ENCODE measurements at places on chromosomes 1 and 21.

GRCh38 chr1:98292994-98293393 lies 368.5 kb upstream of the SNX7 start:
- DNase-seq, result no peak

- DNase-seq, result no peak
Measured at GRCh38 chr1:206651958-206652890, 16.9 kb downstream of the DYRK3 start.

DNA sequence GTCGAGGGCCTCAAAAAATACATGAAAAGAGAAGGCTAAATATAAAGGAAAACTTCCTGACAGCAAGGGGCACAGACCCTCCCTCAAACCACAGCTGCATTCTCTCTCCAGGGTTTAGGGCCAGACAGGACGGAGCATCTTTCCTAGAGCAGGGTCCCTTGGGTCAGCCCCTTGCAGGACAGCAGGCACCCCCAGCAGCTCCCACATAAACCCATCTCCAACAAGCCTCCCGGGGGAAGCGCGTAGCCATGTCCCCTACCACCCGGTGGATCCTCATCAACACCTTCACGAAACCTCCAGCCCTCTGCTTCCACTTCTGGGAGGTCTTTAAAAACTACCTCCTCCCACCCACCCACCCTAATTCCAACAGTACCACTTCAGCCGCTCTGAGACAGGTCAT lies 59.5 kb downstream of the CD46 start:
- no peak for DNase-seq

GRCh38 chr1:54475357-54475881 lies 69.2 kb upstream of the SSBP3 start:
- DNase-seq, result peak; percentile 33

- no peak for DNase-seq
Measured at GRCh38 chr1:54863267-54863665, 23.7 kb downstream of the DHCR24 start.

DNA sequence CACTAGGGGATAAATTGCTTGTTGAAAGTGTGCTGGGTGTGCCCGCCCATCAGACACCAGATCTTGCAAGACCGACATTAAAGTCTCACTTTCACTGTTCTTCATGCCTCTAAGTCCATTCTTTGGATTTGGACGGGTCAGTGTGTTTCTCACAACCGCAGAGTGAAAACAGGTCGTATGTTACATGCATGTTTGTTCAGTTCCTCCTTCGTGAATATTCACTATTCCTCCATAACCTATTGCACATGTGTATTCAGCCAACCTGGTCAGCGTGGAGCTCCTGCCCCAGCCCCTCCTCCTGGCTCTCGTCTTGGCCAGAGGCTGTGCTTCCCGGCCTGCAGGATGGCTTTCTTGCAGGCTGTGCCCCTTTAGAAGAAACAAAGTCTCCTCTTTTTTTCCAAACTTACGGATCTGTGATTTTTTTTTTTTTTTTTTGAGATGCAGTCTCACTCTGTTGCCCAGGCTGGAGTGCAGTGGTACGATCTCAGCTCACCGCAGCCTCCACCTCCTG lies 2.2 kb upstream of the KRTAP10-6 start:
- no peak for DNase-seq

GRCh38 chr1:54836594-54836993 lies 35.5 kb upstream of the TTC22 start:
- no peak for DNase-seq

- DNase-seq, result no peak
Measured at GRCh38 chr1:190416239-190416638, 61.4 kb downstream of the BRINP3 start.

DNA sequence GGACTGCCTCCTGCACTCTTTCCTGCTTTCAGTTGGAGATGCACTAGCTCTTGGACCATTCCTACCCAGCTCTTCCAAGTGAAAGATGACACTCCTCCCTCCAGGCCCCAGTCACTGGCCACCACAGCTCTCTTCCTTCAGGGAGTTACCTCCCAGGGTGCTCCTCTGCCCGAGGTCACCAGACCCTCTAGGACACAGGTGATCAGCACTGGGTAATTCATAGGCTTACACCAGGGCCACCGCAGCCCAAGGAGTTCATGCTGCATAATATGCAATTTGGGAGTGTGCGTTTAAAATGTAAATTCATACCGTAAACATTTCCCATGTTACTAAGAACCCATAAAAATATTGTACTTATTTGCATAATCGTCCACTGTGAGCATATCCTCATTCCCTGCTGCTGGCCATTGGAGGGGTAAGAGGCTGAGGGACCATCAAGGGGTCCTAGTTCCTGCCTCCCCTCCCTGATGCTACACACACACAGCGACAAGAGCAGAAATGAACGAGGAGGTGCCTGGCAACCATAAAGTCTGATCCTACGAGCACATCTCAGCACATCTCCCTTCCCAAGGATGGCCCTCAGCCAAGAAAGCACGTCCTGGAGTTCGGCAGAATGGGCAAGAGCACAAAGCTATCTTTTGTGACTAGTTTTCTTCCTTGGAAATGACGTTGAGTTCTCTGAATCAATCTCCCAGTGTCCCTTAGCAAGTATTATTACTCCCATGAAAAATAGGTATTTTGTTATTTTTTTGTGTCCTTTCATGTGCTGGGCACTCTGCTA lies 222.9 kb upstream of the RAB4A start:
- DNase-seq, result no peak

- peak; percentile 6 for DNase-seq
Measured at GRCh38 chr1:8031176-8031785, 5.2 kb upstream of the ERRFI1 start.

DNA sequence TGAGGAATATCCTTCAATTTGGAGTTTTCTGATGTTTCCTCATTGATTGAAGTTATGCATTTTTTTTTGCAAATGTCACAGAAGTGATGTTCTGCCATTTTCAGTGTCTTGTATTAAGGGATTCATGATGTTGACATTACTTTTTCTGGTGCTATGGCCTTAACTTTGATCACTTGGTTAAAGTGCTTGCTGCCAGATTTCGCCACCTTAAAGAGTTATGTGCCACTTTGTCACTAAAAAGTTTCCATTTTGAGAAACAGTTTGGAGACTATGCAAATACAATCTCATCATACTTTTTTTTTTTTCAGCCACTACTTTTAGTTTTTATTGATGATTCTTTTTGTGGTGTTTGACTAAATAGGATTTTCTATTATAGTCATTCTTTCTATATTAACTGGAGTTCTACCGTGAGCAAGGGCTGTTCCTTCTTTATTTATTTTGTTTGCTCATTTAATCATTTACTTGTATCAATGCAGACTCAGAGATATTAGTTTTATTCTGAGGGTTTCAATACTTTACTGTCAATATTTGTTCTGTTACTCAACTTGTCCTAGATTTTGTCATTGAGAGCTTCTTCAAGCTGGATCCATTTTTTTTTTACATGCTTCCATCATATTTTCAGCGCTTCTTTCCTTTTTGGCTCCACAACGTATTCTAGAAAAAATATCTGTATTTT lies 3.2 kb downstream of the GBP7 start:
- no peak for DNase-seq

DNA sequence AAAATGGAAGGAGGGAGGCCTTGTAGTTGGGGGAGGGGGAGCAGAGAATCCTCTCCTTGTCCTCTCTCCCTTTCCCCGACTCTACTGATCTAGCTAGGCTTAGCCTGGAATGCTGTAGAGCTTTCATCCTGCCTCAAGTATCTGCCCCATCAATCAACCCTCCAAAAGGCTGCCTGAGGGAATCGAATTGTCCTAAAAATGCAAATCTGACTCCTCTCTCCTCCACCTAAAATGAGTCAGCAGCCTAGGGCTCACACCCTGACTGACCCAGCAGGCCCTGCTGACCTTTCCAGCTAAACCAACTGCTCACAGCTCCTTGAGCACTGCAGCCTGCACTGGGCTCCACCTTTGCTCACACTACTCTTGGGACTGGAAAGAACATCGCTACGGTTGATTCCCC lies 2.8 kb downstream of the HPDL start:
- DNase-seq, result no peak

DNA sequence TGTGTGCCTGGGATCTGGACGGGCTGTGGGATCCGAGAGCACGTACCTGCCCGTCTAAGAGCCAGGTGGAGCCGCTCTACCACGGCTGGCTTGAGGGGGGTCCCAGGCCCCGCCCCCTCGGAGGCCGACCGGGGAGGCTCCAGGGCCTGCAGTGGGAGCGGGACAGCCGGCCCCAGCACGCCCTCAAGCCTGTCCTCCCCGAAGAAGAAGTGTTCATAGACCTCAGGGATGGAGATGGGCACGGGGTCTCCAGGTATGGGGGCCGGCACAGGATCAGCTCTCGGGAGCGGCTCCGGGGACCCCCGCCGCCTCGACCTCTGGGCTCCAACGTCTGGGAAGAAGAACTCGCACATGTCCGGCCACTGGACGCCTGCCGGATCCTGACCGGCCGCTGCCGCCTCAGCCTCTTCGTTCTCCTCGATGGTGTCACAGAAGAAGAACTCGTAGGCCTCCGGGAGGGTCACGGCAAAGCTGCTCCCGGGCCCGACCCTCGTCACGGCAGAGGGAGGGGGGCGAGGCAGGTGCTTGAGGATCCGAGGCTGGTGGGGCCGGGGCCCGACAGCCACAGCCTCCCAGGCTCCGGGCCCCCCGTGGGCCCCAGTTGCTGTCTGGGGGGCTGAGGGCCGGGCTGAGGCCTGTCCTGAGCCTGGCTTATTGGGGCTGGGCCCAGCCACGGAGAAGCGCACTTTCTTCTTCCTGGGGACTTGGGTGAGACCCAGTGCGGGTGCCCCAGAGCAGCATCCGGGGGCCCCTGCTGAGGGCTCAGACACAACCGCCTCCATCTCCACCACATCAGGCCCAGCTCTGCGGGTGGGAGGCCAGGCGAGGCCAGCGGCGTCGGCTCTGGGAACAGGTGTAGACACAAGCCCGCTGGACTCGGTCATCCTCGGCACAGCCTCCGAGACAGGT lies 2.8 kb downstream of the PERM1 start:
- no peak for DNase-seq

GRCh38 chr1:22689505-22689904 lies 21.1 kb upstream of the EPHB2 start:
- no peak for DNase-seq

DNA sequence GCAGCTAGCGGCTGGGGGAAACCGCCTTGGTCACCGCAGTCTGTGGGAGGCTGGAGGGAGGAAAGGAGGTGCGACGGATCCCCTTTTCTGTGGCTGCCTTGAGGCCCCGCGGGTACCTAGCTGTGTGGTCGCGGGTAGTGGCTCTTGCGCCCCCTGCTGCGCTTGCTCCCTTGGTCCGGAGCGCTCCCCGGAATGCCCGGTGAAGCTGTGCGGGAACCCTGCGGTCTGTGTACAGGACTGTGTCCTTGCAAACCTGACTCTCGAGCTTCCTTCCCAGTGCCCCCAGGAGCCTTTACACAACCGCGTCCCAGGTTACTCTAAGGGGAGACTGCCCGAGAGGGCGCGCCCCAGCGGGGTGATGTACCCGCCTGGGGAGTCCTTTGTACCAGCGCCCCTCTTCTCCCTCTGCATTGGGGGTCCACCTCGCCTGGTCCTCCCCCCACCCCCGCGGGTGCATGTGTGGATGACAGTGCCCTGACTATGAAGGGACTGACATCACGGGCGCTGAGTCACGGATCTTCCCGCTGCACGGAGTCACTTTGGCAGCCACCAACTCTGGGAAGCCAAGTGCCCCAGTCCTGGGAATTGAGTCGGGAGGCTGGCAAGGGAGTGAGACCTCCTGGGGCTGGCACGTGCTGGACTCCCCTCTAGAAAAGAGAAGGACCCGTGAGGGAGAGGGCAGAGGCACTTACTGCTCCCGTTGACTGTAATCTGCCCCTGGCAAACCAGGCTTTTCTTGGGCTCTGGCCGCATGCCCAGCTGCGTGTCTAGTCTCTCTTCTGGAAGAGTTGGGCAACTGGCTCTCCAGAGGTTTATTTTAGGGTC lies 816 bp downstream of the IL6R start:
- DNase-seq, result peak; percentile 27

- DNase-seq, result no peak
Measured at GRCh38 chr1:6343506-6344405, 49.8 kb downstream of the ACOT7 start.

All from T-helper 1 cell (primary cell).